ENCODE measurements at places on chromosomes 16 and 17.
A peak's percentile ranks its signal among the peaks of the same experiment; 100 is the strongest.

DNA sequence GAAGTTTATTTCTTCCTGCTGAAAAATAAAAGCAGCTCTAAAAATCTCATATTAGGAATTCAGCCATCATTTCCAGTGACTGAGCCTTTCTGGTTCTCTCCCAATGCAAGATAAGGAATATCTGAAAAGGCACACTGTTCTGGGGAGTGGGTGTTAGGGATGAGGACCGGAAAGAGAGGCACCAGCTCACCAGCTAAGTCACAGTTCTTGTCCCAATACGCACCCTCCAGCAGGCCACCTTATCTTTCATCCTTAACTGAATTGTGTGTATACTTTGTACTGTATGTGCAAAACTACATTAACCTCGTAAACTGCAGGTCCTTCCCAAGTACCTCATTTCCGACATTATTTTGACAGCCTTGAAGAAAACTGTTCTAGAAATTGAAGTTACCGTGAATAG is 11.0 kb downstream of the AMFR start:
- no peak for DNase-seq

GRCh38 chr16:13863075-13863765 is 56.7 kb upstream of the ERCC4 start:
- no peak for DNase-seq

DNA sequence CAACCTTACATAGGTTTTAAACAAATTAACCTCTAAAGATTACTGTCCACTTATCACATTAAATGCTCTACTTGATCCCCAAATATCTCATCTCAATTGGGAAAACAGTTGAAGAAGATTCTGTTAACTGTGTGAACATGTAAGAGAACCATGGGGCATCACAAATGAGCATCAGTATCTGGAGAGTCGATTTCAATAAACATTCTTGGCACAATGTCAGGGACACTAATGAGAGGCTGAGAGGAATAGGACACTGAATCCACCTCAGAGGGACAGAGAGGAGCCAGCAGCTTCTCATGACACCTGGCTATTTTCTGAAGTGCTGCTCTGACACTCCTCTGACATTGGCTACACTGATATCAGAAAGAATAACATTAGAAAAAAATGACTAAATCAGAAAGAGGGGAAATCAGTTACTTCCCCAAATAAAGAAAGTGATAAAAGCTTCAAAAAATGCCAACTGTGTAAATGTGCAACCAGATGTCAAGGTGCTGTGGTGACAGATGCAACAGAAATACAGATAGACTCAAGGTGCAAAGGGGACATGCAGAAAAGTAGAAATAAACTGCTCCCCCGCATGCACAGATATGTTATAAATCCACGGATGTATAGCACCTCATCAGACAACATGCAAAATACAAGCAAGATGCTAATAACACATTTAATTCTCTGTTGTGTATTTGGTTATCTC is 67.4 kb downstream of the SNX11 start:
- no peak for DNase-seq

DNA sequence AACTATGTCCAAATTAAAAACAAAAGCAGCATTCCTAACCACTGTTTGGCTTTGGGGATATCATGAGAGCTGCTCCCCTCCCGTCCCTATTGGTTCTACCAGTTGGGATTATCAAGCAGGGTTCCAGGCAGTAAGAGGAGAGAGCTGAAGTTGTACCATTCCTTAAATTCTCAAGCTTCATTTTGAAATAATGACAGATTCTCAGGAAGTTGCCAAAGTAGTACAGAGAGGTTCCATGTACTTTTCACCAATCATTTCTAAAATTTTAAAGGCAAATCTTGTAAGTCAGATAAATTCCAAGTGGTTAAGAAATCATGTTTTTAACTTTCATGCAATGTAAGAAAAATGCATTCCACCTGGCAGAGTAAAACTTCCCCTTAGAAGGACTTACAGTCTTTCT is 36.9 kb downstream of the TEX2 start:
- DNase-seq, result no peak

GRCh38 chr16:67100569-67101310 is 9.0 kb upstream of the PHAF1 start:
- DNase-seq, result no peak

- DNase-seq, result no peak
Observed at GRCh38 chr17:34071886-34072420, 183.1 kb upstream of the CCL2 start.

DNA sequence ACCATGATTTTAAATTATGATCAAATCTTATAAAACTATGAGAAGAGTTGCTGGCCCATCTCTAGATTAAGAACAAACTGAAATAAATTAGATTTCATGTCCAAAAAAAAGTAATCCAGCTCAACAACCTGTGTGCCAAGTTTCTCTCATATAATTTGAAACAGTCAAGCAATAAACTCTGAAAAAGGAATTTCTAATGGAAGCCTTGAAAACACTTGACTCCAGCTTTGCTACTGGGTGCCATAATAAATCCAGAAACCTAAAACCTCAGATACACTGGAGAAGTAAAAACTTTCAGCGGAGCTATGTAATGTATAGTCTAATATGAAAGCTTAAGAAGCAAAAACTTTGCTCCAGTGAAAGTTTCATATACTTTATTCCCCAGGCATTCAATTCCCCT is 25.5 kb downstream of the RPGRIP1L start:
- DNase-seq, result no peak

- DNase-seq, result no peak
Observed at GRCh38 chr16:89443727-89444084, 46.7 kb downstream of the ANKRD11 start.

- no peak for DNase-seq
Observed at GRCh38 chr16:4264546-4264945, 8.3 kb downstream of the TFAP4 start.

DNA sequence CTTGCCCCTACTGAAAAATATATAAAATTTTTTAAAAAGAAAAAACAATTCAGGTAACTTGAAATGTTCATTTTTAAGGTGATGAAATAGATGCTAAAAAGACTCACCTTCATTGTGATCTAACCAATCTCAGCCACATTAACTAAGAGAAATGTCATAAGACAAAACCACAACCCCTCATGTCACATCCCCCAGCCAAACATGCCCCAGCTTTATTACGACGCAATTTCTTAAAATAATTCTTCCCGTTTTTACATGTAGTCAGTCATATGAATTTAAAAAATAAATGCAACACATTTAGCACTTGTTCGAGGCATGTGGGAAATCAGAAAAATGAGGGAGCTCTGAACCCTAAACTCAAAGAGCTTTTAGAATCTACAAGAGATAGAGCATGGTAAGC is 9.5 kb downstream of the AMFR start:
- DNase-seq, result no peak

DNA sequence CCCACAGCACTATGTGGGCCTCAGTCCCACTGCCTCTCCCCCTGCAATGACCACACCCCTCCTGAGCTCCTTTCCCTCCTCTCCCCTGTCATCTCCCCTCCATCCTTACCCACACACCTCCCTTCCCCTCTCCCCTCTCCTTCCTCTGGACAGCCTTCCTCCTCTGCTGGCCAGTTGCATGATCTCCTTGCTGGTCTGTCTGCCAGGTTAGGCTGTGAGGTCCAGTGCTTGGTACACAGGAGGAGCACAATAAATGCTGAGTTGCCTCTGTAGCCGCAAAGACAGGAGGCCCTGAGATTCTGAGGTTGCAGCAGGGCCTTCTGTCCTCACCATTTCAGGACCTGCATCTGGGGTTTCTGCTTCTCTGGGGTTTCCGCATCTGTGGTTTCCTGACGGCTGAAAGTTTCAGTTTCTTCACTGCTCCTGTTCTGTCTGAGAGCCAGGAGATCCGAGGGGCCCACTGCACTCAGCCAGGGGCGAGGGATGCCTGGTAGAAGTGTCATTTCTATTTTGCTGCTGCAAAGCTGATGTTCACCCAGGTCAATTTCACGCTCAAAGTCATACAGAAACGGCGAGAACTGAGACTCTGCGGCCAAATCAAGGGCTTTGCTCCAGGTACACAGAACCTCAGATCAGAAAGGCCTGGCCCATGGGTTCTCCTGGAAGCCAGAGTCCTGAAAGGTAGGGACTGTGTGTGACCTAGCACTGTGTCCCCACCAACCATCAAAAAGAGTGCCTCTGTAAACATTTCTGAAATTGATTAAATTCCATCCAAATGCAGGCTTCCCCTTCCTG is 4.6 kb upstream of the SLC12A3 start:
- DNase-seq, result peak; percentile 58

GRCh38 chr16:88423448-88423850 is 29.6 kb upstream of the ZFPM1 start:
- DNase-seq, result no peak

DNA sequence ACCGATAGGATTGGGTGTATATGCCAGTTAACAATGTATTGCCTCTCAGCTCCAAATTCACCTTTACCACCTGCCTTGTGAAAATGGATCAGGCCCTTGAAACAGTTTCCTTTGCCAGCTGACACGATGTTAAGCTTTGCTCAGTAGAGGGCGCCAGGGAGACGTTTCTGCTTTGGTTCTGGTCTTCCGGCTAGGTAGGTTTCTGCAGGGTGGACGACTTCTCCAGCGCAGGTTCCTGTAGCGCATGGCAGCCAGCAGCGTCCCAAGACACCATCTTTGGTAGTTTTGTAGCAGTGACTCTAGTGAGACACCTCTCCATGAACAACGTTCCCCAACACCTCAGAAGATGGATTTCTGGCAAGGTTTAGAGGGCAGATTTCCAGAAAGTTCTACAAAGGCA is 24.0 kb downstream of the SYCE1L start:
- no peak for DNase-seq

DNA sequence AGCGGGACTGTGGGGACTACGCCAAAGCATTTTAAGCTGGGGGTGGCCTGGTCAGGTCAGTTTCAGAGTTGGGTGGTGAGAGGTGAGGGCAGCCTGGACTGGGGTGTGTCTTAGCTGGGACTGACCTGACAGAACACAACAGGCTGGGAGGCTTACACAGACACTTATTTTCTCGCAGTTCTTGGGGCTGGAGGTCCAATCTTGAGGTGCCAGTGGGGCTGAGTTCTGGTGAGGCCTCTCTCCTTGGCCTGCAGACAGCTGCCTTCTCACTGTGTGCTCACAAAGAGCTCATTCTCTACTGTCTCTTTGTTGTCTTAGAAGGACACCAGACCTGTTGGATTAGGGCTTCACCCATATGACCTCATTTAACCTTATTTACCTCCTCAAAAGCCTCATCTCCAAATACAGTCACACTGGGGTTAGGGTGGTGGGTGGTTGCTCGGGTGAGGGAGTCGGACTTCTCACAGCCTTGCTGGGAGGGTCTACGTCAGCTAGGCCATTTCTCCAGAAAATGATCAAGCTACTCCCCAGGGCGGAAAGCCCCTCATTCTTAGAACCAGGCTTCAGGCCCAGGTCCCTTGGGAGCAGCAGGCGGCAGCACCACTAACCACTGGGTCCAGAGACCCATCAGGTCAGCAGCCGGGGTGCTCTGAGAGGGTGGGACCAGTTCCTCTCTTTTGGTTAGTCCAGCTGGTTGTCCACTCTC is 149.3 kb downstream of the RAB11FIP4 start:
- DNase-seq, result no peak

DNA sequence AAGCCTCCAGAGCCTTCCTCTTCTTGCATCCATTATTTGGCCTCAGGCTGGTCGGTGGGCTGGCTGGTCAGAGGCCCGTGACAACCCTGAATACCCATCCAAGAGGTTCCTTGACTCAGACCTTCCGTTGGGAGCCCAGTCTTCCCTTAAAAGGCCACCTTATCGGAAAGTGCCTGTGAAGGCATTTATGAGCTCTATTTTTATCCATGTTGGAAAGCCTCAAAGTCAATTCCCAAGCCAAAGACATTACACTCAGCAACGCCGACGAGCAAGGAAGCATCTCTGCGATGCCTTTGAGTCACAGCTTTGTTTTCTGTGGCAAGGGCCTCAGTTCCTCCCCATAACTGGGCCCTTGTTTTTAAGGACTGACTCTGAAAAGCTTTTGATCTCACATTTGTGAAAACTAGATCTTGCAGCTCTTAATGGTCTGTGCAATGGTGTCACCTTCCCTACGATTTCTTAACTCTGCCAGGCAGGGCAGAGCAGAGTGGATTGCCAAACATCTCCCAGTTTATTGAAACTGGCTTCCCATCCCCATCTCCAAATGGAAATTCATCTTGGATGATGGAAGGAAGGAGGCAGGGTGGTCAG is 13.3 kb upstream of the SPOP start:
- DNase-seq, result no peak

DNA sequence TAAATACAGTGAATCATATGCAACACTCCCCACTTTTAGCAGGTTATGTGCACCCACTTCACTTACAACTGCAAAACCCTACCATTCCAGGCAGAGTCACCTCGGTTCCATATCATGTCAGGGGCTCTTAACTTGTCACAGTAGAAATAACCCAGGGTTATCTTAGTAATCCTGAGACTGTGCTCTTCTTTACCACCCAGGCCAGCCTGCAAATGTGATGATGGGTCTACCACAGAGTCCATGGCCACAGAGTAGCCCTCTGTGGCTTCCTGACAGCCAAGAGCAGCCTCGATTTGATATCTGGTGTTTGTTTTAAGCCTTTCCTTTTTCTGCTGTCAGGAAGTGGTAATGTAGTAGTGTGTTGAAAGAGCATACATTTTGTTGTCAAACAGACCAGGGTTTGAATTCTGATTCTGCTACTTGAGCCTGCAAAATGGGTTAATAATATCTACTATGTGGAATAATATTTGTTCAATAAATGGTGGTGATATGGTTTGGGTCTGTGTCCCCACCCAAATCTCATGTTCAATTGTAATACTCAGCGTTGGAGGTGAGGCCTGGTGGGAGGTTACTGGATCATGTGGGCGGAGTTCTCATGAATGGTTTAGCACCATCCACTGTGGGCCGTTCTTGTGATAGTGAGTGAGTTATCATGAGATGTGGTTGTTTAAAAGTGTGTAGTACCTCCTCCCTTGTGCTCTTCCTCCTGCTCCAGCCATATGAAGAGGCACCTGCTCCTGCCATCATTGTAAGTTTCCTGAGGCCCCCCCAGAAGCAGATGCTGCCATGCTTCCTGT is 416.5 kb downstream of the UTP18 start:
- no peak for DNase-seq

GRCh38 chr17:80588702-80589383 is 44.2 kb downstream of the RPTOR start:
- DNase-seq, result no peak

DNA sequence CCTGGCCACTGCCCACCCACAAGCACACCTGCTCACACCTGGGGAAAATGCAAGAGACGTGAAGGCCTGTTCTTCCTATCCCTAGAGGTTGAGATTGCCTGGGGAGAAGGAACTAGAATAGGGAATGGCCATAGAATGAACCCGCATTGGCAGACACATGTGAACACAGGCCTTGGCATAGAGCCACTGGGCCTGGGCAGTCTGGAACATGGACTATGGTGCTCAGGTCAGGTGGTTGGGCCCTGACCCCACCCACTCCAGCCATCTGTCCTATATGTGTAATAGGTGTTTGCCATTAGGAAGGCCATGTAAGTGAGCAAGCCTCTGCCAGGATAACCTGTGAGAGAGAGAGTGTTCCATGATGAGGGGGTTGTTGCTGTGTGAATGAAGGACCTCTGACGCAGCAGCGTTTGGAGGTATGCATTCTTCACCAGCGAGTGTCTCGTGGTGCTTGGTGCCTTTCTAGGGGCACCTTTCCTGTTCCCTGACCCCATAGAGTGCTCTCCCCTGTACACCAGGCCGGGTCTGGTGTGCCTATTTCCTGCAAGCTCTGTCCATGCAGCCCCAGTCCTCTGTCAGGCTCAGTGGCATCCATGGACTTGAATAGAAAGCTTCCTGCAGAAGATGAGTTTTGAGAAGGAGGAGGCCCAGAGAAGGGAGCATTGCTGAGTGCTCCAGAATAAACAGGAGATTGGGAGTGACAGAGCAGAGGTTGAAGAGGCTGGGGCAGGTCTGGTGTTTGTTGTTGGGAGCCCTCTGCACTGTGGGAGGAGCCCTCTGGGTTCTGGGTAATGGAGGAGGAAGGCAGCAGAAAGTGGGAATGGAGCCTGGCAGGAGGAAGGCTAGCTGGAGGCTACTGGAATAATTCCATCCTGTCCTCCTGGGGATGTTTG is 15.6 kb downstream of the CTRL start:
- no peak for DNase-seq

- DNase-seq, result no peak
Observed at GRCh38 chr17:5638596-5638995, 54.3 kb upstream of the NLRP1 start.
